Activated CD4-positive, alpha-beta T cell treated with anti-CD3 and anti-CD28 coated beads, Interleukin-2, amount 50 U/mL, for 24 hours (primary cell): ENCODE measurements at places on chromosomes 3 and 15.

- DNase-seq: no peak
These were observed 58.5 kb downstream of the TIPARP start for GRCh38 chr3:156732715-156733421.

DNA sequence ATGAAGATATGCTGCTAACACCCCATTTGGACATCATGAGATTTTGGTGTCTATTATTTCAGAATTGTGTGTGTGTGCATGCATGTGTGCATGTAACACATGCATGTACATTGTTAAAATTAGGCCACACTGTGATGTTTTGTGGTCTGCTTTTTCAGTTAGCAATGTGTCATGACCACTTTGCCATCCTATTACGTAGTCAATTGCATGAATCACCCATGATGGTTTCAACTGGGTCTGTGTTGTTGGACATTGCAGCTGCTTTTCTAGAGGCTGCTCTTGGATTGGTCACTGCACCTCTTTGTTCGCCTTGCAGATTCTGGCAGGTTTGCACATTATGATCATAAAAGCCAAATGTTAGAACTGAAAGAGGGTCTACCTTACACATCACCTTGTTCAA, 101.0 kb upstream of the THBS1 start:
- no peak for DNase-seq

DNA sequence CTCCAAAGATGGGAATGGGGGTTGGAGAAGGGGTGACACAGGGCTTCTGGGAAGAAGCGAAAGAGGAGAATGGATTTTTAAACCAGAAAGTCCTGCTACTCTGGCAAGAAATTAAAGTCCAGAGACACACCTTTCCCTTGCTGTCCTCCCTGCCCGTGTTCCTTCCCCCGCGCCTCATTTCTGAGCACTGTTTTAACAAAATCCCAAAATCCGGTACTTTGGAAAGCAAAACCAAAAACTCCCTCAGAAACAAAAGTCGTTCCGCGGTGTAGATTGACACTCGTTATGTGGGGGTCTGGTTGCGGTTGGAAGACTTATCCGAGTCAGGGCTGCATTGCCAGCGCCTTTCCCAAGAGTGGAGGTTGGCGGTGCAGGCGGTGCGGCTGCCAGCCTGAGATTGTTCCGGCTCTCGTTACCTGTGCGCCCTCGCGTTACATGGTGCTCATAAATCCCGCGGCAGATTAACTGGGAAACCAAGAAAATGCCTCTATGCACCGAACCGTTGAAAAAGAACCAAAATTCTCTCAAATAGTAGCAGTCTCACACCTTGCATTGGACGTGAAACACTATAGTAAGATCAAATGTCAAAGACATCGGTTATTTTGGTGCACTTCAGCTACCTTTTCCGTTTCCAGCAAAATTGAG, 217.7 kb downstream of the MEIS2 start:
- no peak for DNase-seq

DNA sequence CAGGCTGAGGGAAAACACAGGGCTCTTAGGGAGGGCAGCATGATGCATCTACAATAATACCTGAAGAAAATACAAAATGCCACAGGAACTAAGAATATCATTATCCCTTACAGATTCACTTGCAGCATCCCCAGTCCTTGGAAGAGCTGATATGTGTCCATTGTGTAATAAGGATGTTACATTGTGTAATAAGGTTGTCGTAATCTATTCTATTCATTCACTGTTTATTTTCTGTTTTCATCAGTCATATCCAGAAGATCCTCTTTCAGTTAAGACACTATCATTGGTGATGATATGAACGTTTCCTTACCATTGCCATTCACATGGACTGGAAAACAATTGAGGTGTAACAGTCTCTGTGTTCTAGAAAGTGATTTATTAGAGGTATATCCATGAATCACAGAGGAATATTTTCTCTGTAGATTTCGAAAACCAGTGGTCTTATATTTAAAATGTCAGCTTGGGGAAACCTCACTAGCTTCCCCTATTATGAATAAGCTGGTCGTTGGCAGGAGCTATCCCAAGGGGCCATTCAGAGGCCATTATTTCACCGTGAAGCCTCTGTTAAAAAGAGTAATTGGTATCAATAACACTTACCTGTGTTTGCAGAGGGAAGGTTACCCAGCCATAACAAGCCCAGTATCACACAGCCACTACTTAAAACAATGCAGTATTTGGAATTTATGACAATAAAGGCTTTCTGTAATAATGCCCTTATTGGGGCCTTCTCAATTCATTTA, 241.1 kb downstream of the ZNF385D start:
- no peak for DNase-seq

- no peak for DNase-seq
These were observed 37.7 kb upstream of the CCR2 start for GRCh38 chr3:46316206-46316605.

GRCh38 chr15:78415284-78415683, 22.7 kb upstream of the IREB2 start:
- DNase-seq: no peak

DNA sequence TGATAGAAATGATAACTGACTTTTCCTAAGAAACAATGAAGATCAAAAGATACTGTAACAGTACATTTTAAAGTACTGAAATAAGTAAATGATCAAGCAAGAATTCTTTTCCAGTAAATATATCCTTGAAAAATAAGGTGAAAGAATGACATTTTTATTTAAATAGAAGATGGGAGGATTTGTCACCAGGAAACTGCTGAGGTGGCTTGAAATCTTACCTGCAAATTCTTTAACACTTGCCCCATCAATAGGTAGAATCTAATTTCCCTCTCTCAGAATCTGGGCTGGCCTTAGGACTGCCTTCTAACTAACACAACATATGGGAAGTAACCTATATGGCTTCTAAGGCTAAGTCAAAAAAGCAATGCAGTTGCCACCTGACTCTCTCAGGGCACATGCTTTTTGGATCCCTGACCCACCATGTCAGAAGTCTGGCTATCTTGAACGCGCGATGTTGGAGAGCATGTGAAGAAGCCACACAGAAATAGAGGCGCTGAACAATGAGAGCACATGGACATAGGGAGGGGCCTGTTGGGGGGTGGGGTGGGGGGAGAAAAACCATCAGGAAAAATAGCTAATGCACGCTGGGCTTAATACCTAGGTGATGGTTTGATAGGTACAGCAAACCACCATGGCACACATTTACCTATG, 11.5 kb downstream of the ACSBG1 start:
- DNase-seq: no peak

GRCh38 chr3:19250959-19251610, 102.8 kb downstream of the KCNH8 start:
- DNase-seq: no peak

- no peak for DNase-seq
These were observed 148.7 kb downstream of the MYLK start for GRCh38 chr3:123735456-123735855.

DNA sequence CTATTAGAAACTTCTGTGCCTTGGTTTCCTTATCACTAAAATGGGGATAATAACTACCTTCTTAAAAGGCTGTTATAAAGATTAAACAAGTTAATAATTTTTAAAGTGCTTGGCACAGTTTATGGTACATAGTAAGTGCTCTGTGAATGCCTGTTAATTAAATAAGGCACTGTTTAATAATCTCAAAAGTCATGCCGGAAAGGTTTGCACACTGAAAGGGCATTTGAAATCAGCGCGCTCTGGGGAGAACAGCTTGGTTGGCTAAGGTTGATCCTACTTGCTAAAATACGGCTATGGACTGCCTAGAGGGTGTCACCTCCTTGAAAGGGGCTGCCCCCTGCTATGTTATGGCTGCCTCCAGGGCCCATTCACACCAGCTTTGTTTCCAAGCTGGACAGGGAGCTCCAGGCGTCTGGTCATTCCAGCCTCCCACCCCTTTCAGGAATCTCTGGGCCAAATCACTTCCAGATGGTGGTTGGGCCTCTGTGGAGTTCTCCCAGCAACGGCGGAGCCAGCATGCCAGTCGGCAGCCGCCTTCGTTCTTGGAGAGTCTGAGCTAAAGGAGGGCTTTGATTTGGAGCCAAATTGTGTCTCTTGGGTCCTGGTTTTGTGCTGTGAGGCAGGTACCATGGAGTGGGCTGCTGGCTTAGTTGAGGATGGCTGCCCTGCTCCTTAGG, 5.9 kb downstream of the FLNB start:
- DNase-seq: no peak

DNA sequence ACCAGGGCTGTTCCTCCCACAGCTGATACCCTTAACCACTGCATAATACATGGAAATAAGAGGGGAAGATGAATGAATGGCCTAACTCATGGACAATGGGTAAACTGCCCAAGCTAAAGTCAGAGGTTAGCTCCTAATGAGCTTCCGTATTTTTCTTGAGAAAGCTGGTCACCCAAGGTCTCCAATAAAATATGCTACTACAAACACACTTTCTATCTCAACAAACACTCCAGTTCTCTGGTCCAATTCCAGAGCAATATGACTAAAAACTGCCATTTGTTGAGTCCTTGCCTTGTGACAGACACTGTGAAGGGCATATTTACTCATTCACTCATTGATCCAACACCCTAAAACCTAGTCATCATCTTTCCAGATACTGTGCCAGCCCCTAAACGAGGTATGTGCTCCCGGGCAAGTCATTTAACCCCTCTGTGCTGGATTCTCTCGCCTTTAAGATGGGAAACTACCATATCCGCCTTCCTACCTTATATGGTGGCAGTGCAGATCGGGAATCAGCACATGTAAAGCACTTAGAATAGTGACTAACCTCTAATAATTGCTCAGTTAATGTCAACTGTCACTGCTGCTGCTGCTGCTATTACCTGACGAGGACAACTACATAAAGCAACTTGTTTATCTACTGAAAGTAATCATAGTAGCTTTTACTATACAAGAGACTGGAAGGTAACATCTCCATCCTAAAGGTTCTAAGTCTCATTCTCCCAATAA, 89.1 kb downstream of the XXYLT1 start:
- no peak for DNase-seq

GRCh38 chr3:173737167-173737808, 339.7 kb downstream of the NLGN1 start:
- DNase-seq: no peak

GRCh38 chr15:64000183-64000951, 45.9 kb downstream of the DAPK2 start:
- no peak for DNase-seq

GRCh38 chr3:106813742-106814141, 563.5 kb upstream of the CCDC54 start:
- no peak for DNase-seq

DNA sequence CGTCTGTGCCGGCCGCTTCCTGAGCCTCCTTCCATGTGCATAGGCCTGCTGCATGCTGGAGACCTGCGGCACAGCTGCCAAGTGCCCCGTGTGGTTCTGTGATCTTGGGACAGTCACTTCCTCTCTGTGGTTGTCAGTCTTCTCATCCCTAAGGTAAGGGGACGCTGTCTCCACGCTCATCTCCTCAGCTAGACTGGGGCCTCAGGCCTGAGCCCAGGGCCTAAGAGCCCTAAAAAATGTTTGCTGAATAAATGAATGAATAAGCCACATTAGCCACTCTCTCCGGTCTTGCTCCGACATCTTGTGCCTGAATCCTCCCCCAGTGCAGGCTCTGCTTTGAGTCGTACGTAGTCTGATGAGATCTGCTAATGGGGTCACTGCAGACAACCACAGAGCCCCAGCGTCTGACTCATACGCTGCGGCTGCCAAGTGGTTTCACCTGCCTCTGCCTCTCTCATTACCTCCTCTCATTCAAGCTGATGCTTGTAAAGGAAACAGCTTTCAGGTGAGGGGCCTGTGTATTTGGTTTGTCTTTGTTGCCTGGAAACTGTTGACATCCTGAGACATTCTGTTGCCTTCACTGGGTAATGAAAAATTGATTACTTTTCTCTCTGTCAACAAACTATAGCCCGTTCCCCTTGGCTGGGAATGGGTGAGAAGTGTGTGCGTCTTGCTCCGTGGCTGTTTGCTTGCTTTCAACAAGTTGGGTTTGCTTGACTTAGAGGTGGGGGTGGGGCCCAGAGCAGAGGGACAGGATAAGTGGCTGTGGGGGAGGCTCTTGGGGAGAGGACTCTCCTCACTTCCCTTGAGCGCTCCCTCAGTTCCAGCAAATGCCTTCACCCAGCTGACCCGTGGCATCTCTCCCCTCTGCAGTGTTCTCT, 15.9 kb downstream of the RPLP1 start:
- peak; percentile 74 for DNase-seq

DNA sequence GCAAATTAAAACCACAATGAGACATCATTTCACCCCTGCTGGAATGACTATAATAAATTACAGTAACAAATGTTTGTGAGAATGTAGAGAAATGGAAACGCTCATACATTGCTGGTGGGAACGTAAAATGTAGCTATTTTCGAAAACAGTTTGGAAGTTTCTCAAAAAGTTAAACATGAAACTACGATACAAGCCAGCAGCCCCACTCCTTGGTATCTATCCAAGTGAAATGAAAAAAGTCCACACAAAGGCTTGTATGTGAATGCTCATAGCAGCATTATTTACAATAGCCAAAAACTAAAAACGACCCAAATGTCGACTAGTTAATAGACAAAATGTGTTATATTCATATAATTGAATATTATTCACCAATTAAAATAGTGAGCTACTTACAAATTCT, 22.9 kb upstream of the CFAP20DC start:
- no peak for DNase-seq

GRCh38 chr3:142278451-142278850, 53.1 kb upstream of the GK5 start:
- no peak for DNase-seq

GRCh38 chr3:25863416-25863959, 73.6 kb downstream of the OXSM start:
- DNase-seq: no peak

GRCh38 chr3:24437326-24437725, 57.3 kb downstream of the THRB start:
- no peak for DNase-seq

DNA sequence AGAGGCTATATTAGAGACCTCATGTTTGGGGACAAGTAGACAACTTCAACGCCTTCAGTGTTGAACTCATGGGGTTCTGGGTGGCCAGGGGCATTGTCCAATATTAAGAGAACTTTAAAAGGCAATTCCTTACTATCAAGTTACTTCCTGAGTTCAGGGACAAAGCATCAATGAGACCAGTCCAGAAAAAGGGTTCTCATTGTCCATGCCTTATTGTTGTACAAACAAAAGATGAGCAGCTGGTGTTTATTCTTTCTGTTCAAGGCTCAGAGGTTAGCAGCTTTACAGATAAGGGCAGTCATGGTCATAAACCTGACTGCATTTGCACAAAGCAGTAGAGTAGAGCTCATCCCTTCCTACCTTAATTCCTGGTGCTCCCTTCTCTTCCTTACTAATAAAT, 18.5 kb upstream of the PDHB start:
- DNase-seq: no peak

DNA sequence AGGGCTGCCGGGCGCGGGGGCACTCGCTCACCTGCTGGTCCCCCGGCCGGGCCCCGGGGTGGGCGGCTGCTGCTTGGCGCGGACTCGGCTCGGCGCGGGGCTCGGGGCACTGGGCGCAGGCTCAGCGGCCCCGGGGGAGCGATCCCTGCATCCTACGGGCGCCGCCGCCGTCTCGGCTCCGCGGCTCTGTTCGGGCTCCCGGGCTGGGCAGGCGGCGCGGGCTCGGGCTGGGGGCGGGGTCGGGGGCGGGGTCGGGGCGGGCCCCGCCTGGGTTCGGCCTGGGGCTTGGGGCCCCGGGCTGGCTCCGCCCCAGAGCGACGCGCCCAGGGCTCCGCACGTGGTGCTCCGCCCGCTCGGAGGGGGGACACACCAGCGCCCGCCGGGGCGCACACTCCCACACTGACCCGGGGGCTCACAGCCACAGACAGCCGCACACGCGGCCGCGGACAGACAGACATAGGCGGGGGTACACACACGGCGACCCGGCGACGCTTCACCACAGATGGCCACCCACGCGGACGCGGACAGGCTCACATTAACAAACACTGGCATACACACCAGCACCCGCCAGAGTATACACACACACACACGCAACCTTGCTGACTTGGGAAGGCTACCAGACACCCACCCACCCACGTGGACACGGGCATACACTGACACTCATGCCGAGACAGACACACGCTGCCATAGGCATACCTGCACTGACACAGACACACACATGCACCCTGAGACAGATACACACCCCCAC, at the start of gene SCN5A:
Gene SCN5A (minus strand): TSS at position 188 of the 748 bp plus-strand sequence. CDS start 16,380 bp downstream, outside the sequence.
- peak; percentile 24 for DNase-seq
